ENCODE measurements at places on chromosomes 4 and X.

DNA sequence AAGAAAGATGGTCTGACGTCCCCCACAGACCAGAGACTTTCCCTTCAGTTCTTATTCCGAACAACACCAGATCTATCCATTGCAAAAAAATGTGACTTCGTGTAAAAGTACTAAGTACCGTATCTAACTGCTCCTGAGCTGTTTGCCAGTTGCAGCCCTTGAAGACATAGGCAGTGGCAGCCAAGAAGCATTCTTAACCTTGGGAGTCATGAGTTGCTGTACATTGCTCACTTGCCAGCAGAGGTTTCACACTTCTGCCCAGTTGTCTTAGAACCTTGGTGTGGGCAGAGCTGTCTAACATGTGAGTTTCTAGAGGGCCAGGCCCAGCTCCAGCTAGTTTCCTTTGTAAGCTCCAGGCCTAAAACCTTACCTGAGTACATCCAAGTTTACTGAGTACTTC lies 10.5 kb upstream of the CHRDL1 start:
- no peak for DNase-seq

GRCh38 chr4:19987746-19988145 lies 264.0 kb upstream of the SLIT2 start:
- no peak for DNase-seq

- peak; percentile 0 for DNase-seq
Observed at GRCh38 chrX:131633285-131633917, 89.5 kb downstream of the OR13H1 start.

DNA sequence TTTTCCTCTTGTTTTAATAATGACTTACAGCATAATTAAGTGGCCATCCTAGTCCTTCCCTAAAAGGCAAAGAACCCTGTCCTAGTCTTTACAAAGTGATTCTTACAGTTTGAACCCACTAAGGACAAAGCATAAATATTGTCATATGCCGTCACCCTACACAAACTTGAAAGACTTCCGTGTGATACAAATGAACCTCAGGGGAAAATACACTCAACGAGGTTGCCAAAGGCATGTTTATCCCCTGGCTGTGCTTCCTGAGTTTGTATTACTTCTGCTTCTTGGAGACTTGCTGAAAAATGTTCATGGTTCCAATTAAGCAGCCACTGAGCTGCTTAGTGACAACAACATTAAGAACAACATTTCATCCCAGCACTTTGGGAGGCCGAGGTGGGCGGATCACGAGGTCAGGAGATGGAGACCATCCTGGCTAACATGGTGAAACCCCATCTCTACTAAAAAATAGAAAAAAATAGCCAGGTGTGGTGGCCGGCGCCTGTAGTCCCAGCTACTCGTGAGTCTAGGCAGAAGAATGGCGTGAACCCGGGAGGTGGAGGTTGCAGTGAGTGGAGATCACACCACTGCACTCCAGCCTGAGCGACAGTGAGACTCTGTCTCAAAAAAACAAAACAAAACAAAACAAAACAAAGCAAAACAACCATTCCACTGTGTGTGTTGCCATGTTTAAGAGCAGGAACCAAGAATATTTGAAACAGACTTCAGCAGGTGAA lies 16.2 kb downstream of the RASSF6 start:
- DNase-seq = peak; percentile 25

DNA sequence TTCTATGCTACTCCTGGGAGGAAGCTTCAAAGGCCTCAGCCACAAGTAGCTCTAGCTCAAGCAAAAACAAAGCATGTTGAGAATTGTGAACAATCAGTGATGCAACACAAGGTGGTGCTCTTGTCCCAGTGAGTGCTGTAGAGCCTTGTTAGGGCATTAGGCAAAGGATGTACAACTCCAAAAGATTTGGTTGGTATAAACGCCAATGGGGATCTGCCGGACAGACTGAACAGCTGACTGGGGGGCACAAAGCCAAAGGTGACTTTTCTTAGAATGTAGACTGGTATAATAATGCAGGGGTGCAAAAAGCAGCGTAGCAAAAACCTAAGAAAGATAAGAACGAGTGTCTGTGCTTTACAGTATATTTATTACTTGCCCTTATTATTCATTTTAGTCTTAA lies 62.6 kb upstream of the ALB start:
- DNase-seq = peak; percentile 4

- DNase-seq = no peak
Observed at GRCh38 chr4:157389741-157390140, 169.2 kb downstream of the GRIA2 start.

DNA sequence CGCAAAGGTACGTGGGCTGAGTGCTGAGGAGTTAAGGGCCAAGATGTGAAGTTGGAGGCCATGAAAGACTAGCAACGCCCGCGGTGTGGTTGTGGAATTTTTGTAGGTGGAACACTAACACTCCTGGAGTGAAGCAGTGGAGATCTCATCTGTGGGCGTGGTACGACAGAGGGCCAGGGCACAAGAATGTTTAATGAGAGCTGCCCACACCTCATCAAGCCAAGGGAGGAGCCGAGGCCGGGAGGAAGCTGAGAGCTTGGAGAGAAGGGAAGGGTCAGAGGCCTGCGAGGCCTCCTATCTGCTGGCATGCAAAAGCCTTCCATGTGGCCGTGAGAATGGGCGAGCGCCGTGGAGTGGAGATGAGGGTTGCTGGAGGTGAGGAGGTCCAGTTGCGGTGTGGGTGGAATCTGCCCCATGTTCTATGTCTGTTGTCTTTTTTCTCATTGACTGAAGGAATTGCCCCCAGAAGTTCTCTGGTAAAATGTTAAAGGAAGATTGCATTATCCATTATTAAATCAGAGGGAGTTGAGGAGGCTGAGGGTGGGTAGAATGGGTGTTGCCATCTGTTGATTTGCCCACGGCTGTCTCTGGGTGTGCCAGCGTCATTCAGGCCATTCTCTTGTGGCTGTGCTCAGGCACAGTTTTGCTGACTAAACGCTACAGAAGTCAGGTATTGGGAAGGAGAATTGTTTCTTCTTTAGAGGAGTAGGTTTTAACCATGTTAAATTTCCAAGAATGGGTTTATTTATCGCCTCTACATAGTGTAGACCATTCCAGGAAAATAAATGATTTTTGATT lies 19.8 kb downstream of the SNX25 start:
- no peak for DNase-seq

GRCh38 chr4:48472794-48473193 lies 10.3 kb upstream of the SLC10A4 start:
- DNase-seq = no peak

DNA sequence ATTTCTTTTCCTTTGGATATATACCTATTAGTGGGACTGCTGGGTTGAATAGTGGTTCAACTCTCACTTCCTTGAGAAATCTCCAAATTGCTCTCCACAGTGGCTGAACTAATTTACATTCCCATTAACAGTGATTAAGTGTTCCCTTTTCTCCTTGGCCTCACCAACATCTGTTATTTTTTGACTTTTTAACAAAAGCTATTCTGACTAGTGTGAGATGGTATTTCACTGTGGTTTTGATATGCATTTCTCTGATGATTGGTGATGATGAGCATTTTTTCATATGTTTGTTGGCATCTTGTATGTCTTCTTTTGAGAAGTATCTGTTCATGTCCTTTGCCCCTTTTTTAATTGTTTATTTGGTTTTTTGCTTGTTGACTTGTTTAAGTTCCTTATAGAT lies 413.0 kb downstream of the MAPK10 start:
- DNase-seq = no peak

- DNase-seq = no peak
Observed at GRCh38 chrX:137362583-137362982, 203.3 kb upstream of the ZIC3 start.

GRCh38 chr4:18938343-18939099 lies 917.0 kb upstream of the LCORL start:
- no peak for DNase-seq

All from AG09319 (cell line).